ENCODE measurements at places on chromosomes 6 and 20.
A peak's percentile ranks its signal among the peaks of the same experiment; 100 is the strongest.

GRCh38 chr6:153957394-153957793, 81.6 kb upstream of the OPRM1 start:
- DNase-seq = no peak

GRCh38 chr6:44829836-44830235, 442.3 kb downstream of the CDC5L start:
- DNase-seq = no peak

DNA sequence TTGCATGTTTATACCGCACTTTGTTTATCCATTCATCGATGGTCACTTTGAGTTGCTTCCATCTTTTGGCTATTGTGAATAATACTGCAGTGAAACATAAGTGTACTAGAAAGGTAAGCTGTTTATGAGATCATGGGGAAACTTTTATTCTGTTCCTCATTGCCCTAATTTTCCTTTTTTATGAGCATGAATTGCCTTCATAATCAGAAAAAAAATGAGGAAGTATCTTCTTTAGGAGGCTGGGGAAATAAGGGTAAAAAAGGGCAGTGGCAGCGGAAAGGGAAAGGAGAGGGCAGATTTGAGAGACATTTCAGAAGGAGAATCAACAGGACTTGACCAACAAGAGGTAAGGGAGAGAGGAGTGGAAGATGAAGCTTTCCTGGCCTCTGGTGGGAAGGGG, 14.3 kb upstream of the SERINC3 start:
- DNase-seq = no peak

DNA sequence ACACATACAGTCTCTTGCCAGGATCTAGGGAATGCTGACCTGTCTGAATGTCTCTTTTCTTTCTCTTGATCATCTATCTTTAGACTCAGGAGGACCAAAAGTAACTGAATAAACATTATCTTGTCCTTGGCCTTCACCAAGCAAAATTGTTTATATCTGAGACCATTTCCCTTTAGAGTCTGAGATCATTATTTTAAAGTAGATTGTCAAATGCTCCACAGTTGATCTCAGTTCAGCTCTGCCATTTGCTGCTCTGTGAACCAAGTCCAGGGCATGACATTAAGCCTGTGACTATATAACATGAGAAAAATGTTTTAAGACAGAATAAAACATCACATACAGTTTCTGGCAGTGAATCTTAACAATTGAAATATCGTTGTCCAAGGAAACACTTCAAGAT, 148.3 kb upstream of the NRSN1 start:
- DNase-seq = no peak

GRCh38 chr6:144675231-144675861, 390.2 kb downstream of the UTRN start:
- DNase-seq = no peak

DNA sequence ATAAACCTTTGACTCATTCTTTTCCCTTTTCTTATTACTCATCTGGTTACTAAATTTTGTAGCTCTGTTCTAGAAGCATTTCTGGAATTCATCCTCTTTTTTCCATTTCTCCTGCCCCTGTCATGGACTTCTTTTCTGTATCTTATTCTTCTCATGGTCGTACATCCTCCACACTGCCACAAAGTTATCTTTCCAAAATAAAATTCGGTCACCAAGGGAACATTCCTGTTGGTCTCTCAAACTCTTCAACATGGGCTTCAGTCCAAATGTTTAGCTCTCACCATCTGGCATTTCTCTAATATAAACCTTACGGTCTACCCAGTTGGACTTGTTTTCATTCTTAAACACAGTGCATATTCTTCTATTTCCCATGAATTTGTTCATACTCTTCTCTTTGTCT, 428.8 kb upstream of the ID4 start:
- no peak for DNase-seq

DNA sequence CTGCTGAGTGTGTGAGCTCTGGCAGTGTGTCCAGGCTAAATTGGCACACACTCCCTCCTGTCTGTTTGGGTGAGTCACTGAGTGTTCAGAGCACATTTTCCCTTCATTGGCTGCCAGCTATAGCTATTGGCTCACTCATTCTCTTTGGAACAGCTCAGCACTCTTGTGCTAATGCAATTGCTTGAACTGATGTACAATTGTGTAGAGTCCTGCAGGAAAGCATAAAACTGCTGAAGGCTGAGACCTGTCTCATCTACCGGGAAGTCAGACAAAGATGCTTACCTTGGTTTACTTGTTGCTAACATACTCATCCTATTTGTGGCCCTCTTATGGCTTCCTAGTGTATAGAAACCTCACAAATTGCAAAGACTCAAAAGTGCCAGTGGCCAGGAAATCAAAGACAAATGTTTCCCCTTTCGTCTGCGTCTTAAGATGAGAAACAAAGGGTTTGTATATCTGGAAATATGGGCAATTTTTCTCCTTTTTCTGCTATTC, 351.0 kb downstream of the BCKDHB start:
- peak; percentile 82 for DNase-seq

- DNase-seq = no peak
Observed at GRCh38 chr20:46120136-46120535, 2.0 kb downstream of the CD40 start.

- no peak for DNase-seq
Observed at GRCh38 chr20:14947946-14948345, 610.5 kb upstream of the FLRT3 start.

DNA sequence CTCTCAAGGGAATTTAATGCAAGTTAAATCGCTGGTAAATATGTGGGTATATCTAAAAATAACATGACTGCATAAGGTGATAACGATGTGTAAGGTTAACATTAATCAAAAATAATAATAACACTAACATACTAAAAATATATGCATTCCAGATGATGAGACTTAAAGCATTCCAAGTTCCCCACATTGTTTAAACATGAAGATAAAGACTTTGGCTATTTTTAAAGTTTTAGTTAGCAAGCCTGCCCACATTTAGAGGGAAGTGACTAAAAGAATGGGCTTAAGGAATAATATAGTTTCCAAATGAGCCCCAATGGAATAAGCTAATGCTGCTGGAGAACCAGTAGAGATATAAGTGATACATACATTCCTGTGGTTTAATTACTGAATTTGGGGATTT, 941.3 kb downstream of the TBC1D32 start:
- DNase-seq = no peak

DNA sequence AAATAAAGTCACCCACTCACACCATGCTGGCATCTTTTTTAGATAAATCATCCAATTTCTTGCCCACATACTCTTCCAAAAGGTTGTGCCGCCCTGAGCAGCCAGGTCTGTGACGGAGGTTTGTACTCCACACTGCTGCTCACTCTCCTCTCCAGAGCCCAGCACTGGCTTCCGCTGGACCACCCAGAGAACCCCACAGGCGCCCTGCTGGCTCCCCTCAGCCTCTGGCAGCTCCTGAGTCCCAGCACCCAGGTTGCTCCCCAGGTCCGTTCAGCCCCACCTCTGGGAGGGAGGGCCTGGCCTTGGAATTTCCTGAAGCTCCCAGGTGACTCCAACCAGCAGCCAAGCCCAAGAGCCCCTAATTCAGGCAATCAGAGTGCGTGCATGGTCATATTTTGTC, 131.7 kb upstream of the CST7 start:
- DNase-seq = no peak

DNA sequence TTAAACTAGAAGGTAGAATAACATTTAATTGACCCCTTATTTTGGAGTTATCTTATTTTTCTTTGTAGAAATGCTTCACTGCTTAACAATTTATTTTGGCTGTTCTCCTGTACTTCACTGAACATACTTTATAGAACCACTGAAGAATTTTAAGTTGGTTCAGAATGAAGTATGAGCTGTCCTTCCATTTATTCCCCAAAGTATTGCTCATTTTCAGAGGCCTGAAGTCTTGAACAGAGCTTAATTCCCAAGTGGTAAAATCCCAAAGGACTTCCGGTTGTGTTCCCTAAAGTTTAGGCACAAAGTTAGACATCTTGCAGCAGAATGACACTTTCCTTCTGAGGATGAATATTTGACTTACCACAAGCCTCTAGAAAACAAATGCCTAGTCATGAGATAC, 233.3 kb downstream of the TINAG start:
- DNase-seq = no peak

DNA sequence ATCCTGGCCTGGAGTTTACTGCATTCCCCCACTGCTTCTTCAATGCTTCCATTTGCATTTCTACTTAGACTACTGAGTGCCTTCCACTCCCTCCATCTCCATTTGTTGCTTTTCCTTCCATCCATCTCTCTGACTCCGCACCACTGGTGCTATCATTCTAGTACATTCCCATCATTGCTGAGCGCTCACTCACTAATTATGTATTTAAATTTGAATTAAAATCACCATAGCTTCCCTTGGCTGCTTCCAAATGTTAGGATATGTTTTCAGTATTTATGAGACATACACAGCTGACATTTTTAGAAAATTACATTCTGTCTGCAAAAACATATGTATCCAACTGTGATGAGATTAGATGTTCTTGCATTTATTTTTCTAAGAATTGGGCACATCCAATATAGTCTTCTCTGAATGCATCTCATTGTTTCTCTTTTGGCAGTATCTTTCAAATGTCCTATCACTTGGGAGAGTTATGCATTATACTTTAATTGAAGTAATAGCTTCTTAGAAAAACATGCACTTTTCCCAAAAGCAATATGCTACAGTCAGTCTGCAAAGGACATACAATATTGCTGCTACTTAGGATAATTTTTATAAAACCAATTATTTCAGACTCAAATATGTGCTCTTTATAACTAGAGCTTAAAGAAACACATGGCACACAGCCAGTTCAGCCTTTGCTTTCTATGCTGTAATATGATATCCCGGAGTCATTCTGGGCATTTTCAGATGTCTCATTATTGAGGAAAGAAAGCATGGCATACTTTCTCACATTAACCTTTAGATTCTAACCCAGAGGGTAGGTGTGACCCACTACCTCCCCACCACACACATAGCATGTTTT, 12.1 kb upstream of the COL21A1 start:
- peak; percentile 22 for DNase-seq

DNA sequence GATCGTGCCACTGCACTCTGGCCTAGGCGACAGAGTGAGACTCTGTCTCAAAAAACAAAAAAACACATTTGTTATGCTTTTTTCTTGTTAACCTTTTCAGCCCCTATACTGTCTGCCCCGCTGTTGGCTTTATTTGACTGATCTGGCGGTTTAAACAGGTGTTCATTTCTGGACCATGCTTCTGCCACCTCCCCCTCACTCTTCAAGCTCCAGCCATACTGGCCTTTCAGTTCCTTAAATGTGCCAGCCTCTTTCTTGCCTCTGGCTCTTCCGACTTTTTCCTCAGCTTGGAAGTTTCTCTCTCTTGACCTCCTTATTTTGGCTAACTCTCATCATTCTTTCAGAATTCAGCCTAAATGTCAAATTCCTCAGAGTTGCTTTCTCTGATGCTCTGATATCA, 35.2 kb upstream of the TXLNB start:
- no peak for DNase-seq

DNA sequence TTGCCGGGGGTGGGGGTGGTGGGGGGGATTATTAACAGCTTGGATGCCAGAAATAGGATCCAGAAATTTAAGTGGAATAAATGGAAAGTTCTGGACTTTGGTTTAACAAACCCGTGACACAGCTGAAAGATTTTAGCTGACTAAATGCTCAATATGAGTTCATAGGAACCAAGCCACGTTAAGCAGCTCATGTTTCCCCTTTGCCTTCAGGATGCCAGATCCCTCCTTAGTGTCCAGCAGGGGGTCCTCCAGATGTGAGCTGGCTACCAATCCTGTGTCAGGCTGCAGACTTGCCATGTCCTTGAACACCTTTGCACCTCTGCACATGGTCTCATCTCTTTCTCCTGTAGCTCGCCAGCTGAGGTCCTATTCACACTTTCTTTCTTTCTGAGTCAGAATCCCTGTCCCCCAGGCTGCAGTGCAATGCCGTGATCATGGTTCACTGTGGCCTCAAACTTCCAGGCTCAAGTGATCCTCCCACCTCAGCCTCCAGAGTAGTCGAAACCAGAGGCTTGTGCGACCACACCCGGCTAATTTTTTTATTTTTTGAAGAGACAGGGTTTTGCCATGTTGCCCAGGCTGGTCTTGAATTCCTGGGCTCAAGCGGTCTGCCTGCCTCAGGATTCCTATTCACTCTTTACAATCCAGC, 133.3 kb upstream of the ARMC2 start:
- DNase-seq = no peak

DNA sequence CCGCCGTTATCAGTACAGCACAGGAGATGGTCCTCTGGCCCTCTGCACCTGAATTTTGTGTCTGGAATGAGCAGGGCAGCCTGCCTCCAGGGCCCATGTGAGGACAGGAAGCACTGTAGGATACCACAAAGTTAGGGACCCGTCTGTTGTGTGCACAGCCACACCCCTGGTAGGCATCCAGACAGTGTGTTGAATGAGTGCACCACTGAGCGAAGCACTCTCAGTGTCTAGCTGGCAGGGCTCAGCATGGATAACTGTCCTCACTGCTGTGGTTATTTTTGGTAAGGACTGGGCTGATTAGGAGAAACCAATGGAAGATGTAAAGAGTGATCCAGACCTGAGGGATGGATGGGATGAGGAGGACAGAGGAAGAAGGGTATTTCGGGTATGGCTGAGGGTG, 178.7 kb downstream of the CLIC5 start:
- no peak for DNase-seq

GRCh38 chr6:43455531-43456428, at the start of gene DLK2:
DLK2 (minus strand) TSS chr6:43455548; CDS start chr6:43454825, 723 bp downstream.
- no peak for DNase-seq

- DNase-seq = no peak
Observed at GRCh38 chr6:127963495-127963894, 62.6 kb upstream of the THEMIS start.

DNA sequence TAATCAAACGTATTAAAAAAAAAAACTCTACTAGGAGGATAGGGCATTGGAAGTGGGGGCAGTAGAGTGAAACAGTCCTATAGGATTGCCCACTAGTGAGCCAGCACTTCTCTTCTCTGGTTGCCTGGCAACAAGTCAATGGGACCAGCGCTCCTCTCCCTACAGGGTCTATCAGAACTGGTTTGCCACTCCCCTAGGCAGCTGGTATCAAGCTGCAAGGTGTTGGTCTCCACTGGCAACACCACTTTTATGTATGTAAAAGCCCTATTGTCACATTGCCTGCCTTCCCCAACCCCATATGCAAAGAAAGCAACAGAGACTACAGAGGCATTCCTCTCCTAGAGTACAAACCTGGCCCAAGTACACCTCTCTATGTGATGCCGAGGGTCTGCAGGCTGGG, 166.9 kb upstream of the MCHR2 start:
- no peak for DNase-seq

DNA sequence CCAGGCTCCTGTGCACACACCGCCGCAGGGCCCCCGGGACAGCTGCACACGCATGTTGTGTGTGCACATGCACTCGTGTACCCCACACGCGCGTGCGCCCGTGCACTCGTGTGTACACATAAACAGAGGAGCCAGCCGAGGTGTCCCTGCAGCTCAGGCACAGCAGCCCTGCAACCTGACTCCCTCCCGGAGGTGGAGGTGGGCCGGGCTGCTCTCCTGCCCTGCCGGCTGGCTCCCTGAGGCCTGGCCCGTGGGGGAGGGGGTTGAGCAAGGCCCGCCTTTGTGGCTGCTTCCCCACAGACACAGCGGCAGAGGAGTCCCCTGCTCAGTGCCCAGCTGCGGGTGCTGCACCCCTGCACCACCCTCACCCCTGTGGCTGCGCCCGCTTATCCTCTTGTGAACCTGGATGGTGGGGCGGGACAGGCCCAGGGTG, 624 bp downstream of the RBBP8NL start:
- no peak for DNase-seq
